ENCODE measurements at places on chromosomes 1 and 21.
A peak's percentile ranks its signal among the peaks of the same experiment; 100 is the strongest.

GRCh38 chr1:185215911-185216310, 58.9 kb downstream of the SWT1 start:
- DNase-seq: no peak

- DNase-seq: no peak
Measured at GRCh38 chr1:174039027-174039426, 16.9 kb upstream of the RC3H1 start.

- DNase-seq: peak; percentile 45
Measured at GRCh38 chr1:29166291-29166878, 15.3 kb downstream of the SRSF4 start.

DNA sequence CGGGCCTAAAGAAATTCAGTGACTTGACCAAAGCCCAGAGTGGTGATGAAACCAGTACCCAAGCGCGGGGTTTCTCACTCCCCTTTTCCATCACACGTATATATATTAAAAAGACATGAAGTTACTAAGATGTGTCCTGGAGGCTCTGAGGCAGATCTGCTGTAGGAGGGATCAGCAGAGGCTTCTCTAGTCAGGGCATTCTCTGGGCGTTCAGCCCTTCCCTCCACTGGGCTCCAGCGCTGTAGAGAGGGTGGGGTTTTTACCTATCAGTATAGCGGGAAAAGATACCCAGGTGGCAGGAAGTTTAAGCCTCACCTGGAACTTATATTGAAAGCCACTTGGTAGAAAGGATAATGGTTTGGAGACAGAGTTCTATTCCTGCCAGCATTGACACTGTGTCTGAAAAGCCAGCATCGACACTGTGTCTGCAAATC, 862 bp upstream of the PLEKHO1 start:
- no peak for DNase-seq

DNA sequence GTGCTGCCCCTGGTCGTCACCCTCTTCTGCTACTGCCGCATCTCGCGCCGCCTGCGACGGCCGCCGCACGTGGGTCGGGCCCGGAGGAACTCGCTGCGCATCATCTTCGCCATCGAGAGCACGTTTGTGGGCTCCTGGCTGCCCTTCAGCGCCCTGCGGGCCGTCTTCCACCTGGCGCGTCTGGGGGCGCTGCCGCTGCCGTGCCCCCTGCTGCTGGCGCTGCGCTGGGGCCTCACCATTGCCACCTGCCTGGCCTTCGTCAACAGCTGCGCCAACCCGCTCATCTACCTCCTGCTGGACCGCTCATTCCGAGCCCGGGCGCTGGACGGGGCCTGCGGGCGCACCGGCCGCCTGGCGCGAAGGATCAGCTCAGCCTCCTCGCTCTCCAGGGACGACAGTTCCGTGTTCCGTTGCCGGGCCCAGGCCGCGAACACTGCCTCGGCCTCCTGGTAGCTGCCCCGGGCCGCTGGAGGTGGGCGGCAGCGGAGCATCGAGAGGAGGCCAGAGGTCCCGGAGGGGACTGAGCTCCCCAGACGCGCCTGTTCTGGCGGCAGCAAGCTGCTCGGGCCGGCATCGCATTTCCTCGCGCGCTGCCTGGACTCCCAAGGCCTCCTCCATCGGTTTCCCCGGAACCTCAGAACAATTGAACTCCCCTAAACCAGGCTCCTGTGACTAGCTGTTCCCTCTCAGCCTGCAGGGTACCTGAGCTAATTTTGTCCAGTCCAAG, 1.1 kb downstream of the GPR25 start:
- DNase-seq: no peak

- DNase-seq: no peak
Measured at GRCh38 chr1:45317166-45317565, 9.5 kb upstream of the HPDL start.

GRCh38 chr1:156539818-156540355, 32.5 kb downstream of the IQGAP3 start:
- no peak for DNase-seq

DNA sequence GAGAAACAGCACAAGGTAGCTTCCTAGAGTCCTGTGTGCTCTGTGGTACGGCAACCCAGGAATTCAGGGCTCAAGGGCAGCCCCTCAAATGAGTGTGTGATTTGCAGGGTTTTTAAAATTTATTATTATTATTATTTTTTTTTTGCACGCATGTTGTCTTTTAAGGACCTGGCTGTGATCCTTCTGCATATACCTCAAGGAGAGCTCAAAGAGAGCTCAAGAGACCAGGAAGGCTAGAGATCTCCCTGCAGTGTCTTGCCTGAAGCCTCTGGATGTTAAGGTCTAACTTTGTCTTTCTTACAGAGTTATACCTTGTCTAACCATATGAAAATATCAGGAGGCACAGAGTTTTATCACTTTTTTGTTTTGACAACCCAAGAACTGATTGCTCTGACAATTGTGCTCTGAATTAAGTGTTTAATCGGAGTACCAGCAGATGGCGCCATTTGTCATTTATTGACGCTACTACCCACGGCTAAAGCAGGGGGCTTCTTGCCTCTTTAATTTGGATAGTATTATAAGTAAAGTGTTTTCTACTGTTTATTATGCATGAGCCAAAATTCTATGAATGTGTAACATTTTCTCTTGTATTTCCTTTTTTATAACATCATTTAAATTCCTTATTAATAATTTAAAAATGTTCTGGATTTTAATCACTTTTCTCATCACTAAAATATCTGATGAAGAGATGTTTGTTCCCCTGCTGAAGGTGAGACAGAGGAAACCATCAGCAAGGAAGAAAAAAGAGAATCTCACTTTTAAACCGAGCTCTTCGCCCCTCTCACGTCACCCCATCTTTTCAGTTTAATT, 35.8 kb upstream of the LMO4 start:
- DNase-seq: peak; percentile 71

DNA sequence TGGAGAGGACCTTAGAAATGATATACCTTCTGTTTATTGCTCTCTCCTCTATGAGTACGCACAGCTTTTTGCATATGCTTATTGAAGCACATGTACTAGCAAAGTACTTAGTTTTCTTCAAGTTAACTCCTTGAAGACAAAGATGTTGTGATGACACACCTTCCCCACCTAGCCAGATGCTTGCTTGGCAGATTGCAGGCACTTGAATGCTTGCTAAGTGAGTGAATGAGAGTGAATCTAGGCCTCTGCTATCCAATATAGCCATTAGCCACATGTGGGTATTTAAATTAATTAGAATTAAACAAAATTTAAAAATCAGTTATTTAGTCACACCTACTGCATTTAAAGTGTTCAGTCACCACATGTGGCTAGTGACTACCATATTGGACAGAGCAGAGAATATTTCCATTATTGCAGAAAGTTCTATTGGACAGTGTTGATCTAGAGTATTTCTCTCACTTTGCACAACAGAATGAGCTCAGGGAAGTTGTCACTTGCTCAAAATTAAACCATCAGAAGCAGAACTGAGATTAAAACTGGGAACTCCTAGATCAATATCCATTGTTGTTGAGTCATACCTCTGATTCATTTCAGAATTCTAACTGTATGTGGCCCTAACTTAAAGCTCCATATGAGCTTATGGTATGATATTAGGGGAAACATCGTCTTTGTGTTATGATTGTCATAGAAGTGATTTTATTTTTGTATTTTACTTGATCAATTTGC, 8.6 kb upstream of the EEIG2 start:
- no peak for DNase-seq

DNA sequence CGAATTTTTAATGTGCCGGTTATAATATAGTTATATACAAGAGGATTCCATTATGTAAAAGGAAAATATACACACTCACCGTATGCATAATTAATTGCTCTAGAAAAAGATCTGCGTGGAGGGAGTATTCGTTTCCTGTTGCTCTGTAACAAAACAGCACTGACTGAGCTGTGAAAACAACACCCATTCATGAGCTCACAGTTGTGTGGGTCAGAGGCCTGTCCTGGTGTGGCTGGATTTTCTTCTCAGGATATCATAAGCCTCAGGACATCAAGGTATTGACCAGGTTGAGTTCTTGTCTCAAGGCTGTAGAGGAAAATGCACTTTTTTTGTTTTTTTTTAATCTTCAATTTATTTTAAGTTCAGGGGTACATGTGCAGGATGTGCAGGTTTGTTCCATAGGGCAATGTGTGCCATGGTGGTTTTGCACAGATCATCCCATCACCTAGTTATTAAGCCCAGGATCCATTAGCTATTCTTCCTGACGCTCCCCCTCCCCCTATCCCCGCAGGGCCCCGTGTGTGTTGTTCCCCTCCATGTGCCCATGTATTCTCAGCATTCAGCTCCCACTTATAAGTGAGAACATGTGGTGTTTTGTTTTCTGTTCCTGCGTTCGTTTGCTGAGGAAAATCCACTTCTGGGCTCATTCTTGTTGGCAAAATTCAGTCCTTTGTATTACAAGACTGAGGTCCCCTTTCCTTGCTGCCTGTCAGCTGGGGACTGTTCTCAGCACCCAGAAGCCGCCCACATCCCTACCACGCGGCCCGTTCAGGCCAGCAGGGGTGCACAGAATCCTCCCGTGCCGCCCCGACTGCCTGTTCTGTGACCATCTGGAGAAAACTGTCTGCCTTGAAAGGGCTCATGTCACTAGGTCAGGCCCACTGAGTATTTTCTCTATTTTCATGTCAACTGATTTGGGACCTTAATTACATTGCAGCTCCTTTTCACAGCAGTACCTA, 87.4 kb upstream of the ERRFI1 start:
- no peak for DNase-seq

- DNase-seq: no peak
Measured at GRCh38 chr1:245986404-245987218, 520.5 kb downstream of the SMYD3 start.

- no peak for DNase-seq
Measured at GRCh38 chr21:44601596-44602462, 1.4 kb downstream of the KRTAP10-7 start.

DNA sequence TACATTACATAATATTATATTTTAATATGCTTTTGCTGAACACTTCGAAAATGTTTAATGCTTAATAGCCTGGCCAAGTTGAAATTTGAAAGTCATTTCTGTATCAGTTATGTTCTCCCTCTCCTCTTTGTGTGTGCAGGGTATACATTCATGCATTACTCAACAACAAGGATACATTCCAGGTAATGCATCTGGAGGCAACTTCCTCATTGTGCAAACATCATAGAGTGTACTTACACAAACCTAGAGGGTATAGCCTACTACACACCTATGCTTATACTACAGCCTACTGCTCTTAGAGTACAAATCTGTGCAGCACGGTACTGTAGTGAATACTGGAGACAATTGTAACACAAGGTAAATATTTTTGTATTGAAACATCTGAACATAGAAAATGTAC, 407.3 kb downstream of the MRPL39 start:
- DNase-seq: no peak

GRCh38 chr1:25586181-25586588, 30.4 kb upstream of the MAN1C1 start:
- no peak for DNase-seq

DNA sequence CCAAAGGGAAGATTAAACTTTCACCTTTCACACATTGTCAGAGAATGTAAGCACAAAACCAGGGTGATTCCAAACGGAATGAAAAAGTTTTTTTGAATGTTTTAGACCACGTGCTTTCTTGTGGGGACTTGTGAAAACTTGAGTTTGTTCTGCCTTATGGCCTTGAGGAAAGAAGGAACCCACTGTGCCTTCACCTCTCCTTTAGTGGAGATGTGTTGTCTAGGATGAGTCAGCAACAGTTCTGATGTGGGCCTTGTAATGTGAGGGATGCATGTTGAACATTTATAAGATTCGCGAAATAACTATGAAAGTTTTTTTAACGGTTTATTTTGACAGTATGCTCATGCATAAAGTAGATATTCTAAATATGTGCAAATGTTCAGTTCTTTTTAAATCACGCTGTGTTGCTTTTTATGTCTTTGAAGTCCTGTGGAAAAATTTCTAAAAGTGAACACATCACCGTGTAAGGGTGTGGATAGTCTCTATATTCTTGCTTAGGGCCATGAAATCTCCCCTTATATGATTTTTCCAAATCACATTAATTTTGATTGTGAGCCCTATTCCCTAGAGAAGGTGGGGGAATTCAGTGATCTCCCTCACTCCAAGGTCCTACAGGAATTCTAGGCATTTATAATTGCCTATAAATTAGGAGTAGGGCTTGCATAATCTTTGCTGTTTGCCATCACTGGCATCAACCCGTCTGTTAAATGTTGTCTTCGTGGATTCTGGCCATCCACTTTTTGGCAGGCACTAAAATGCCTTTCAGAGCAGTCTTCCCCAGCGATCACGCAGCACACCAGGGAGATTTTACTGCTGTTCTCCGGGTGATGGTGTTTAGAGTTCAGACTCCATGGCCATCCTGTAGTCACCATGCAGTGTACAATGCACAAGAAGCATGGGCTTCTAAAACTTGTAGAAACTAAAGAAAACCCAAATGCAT, 47.4 kb downstream of the PLA2G4A start:
- DNase-seq: no peak

DNA sequence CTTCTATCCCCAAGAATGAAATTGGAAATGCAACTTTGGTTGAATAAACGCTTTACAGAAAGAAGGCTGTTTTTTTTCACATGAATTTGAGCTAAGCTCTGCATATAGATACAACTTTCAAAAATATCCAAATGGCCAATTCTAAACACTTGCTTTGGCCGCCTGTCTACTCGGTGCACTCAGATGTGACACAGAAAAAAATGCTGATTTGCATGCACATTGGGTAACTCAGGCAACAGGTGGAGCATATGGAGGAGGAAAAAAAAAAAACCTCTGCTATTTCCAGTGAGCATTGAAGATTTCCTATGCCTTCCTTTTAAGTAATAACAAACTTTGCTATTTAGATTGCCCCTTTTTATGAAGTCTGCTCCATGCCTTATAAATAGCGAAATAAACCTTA, 262.5 kb downstream of the GRIK1 start:
- no peak for DNase-seq

- DNase-seq: no peak
Measured at GRCh38 chr1:38746402-38746935, 113.1 kb downstream of the RRAGC start.

DNA sequence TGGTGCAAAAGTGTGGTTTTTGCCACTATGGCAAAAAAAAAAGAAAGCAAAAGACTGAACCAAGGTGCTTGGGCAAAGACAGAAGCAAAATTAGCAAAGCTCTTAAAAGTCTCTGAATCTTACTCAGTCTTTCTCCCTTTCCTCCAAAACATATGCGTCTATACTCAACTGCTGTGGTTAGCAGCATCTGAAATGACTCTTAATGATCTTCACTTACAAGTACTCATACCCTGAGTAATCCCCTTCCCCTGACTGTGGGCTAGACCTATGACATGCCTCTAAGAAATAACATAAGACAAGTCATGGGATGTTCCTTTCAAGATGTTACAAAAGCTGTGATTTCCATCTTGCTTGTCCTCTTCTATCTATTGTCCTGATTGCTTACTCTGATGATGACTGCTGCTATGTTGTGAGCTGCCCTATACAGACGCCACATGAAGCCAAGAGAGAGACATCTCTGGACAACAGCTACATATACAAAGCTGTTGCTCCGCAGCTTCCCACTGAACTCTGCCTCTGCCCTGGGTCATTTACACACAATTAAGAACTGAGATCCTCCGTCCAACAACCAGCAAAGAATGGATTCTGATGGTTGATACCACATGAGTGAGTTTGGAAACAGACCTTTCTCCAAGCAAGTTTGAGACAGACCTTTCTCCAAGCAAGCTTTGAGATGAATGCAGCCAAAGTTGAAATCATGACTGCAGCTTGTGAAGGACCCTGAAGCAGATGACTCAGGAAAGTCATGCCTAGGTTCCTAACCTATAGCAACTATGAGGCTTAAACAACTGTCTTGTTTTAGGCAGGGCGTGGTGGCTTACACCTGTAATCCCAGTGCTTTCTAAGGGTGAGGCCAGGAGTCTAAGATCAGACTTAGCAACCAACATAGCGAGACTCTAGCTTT, 55.2 kb downstream of the PUM1 start:
- DNase-seq: peak; percentile 17

GRCh38 chr1:86380257-86380861, 15.8 kb downstream of the ODF2L start:
- peak; percentile 36 for DNase-seq

Data from activated CD4-positive, alpha-beta T cell treated with anti-CD3 and anti-CD28 coated beads, Interleukin-2, amount 10 ng/mL, durations not matched to agents 7 days and 5 days (primary cell).